ENCODE measurements at places on chromosomes 5 and 9. TPM values are rescaled to one million over a fixed set of nuclear protein-coding genes. Genes with fewer than 3 reads are reported as not detected.

DNA sequence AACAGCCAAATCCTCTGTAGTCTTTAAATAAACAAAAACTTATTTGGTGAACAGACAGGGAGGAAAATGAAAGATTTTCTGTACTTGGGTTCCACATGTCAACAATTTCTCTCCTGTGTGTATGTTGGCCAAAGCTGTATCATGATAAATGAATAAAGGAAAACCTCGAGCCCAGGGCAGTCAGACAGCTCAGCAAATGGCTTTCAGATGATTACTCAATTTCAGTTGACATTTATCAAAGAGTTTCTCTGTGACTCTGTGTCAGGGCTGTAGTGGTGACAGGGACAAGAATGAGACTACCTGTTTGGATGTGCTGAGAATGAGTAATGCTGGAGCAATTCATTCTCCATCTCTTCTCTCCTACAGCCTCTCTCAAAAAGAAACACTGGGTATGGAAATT, 45.7 kb upstream of the PTGS1 start:
- H3K36me3 ChIP-seq: peaks cover 39% of the 10 kb centered on the region
- peaks cover 3% of the 10 kb centered on the region for H3K4me1 ChIP-seq
- H3K27ac ChIP-seq: no peak overlapping the region
- no peak for DNase-seq
- no peak overlapping the region for H3K4me3 ChIP-seq

Gene AKNA
- total RNA-seq: 107 TPM

DNA sequence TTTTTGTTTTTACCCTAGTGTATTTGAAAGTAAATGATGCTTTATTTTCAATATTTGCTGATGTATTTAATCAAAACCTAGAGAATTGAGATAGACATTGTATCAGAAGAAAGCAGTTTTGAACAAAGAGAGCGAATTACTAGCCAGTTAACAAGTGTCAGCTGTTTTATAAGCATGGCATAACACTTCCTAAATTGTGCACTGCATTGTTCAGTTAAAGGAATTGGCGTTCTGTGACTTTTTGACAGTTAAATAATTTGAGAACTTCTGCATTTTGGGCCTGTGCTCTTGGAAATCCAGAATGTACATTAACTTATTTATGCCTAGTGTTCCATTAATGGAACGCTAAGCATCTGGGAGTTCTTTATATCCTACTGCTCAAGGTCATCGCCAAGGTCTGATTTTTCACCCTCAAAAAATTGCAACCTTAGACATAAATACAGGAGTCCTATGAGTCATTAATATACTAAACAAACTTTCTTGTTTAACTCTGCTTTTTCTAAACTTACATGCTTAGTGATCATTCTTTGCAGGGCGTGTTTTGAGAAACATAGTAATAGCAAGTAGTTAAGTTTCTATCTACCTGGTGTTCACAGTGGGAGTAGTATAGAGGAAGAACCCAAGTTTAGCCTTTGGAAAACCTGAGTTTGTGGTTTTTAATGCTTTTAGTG, 31.1 kb downstream of the RASA1 start:
- peaks cover 8% of the 10 kb centered on the region for H3K36me3 ChIP-seq
- H3K27ac ChIP-seq: no peak overlapping the region
- no peaks in the 10 kb centered on the region for H3K27me3 ChIP-seq
- H3K4me1 ChIP-seq: peaks cover 79% of the 10 kb centered on the region

- H3K36me3 ChIP-seq: no peaks in the 10 kb centered on the region
- no peak overlapping the region for H3K4me3 ChIP-seq
- peaks cover 3% of the 10 kb centered on the region for H3K27me3 ChIP-seq
- DNase-seq: no peak
- H3K4me1 ChIP-seq: no peaks in the 10 kb centered on the region
These were observed 291.5 kb downstream of the SEC61B start for GRCh38 chr9:99513441-99514112.

DNA sequence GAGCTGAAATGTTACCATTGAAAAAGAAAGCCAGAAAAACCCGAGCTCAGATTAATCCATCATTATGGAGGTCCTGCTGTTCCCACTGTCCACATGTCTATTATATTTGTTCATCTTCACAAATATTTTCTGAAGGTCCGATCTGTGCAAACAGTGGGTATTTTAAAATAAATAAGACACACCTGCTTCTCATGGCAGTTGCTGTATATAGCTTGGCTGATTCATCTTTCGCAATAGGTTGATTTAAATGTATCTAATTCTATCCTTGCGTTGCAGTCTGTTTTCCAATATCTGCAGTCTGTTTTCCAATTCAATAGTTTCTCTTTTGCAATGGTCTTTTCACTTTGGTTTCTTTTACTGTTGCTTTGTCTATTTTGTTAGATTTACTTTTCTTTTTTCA, 87.4 kb upstream of the PCA3 start:
- H3K4me3 ChIP-seq: no peak overlapping the region
- H3K36me3 ChIP-seq: no peaks in the 10 kb centered on the region
- peaks cover 7% of the 10 kb centered on the region for H3K4me1 ChIP-seq
- no peak for DNase-seq
- no peaks in the 10 kb centered on the region for H3K27me3 ChIP-seq
- no peak overlapping the region for H3K27ac ChIP-seq

DNA sequence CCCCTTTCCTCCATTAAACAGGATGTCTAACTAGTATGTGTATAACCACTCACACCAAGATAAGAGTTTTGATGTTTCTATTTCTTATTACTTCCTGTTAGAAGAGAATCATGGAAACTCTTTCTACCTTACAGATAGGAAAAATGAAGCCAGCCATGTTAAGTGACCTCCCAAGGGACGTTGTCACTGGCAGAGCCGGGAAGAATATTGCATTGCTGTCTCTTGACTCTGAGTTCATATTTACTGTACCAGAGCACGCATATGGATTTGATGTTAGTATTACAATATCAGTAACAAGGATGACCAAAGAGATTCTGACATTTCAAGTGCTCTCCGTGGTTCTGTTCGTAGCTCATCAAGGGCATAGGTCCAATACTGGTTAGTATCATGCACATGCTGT, 12.5 kb upstream of the C5orf63 start:
- H3K4me3 ChIP-seq: no peak overlapping the region
- no peaks in the 10 kb centered on the region for H3K27me3 ChIP-seq
- no peak for DNase-seq
- H3K4me1 ChIP-seq: peaks cover 6% of the 10 kb centered on the region

Data from activated naive CD4-positive, alpha-beta T cell treated with anti-CD3 and anti-CD28 coated beads for 36 hours (primary cell).